ENCODE measurements at places on chromosomes 13 and 19.

GRCh38 chr13:29903996-29904395 lies 53.6 kb upstream of the UBL3 start:
- no peak for DNase-seq

DNA sequence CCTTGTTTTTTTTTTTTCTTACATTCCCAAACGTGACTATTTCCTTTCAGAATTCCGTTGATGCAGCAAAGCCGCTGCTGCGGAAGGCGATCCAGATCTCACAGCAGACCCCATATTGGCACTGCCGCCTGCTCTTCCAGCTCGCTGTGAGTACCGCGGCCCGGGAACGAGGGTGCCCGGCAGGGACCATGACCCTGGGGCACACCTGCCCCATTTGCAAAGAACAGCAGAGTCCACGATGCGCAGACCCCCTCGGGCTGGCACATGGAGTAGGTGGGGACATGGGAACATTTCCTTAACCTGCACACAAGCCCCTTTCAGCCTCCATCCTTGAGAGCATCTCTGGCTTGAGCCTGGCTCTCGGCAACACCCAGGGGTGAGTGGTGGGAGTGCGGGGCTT lies 16.5 kb downstream of the MAU2 start:
- no peak for DNase-seq

GRCh38 chr13:31769575-31769974 lies 30.2 kb downstream of the RXFP2 start:
- DNase-seq: no peak

DNA sequence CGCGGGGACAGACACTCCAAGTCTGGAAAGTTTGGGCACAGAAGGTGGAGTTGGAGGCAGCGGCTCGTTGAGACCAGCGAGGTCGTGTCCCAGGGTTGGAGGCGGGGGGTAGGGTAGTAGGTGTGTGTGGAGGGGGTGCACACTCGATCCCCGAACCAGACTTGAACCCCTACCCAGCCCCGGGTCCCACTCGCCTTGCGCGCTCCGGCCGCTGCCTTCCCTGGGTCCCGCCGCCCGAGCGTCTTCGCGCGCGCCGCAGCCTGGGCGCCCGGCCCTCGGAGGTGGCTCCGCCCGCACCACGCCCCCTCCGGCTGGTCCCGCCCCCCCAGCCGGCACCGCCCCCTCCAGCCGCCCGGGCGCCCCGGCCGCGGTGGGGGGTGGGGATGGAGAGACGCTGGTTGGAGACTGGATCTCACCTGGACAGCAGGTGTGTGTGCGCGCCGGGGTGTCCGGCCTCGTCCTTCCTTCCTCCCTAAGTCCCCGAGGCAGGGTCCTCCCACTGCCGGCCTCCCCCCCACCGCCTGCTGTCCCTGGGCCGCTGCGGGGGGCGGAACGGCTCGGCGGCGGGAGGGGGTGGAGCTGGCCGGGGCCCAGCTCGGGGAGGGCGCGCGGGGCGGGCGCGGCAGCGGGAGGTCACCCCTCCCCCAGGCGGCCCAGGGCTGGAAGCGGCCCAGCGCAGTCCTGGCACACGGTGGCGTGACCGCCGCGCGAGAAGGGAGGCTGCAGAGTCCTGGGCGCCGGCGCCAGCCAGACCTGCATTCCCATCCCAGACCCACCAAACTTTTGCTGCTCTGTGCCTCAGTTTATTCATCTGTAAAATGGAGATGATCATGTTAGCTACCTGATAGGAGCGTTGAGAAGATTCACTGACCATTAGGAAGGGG lies at the start of gene KANK2:
Gene KANK2, minus strand, starts transcription at position 255 of the 884 bp plus-strand sequence. CDS start 3,034 bp downstream, outside the sequence.
- no peak for DNase-seq

DNA sequence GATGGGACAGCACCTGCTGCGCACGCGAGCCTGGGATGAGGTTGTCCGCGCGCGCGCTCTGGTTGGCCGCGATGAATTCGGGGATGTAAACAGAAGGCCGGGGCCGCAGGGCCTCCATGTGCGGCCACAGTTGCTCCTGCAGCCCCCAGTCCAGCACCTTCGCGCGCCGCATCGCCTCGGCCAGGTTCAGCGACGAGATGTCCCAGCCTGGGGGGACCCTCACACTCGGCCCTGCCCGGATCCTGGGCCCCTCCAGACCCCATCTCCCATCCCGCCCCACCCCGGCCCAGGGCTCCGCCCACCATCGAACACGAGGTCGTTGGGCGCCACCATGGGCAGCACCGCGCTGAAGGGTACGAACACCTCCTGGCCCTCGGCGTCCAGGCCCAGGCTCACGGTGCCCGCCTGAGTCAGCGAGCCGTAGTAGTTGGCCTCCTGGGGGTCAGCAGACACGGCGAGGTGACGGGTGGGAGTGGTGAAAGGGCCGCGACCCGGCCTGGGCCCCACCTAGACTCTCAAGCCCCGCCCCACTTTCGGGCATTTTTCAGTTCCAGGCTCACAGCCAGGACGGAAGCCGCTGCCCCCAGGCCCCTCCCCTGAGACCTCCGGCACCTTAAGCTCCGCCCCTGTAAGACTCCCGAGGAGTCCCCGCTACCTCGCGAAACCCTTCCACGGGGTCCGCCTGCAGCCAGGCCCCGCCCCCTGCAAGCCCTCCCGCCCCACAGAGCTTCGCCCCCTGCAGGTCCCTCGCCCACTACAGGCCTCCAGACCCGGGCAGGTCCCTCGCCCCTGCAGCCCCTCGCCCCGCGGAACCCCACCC lies 1.1 kb downstream of the ISYNA1 start:
- DNase-seq: no peak

GRCh38 chr13:113468029-113468428 lies 14.7 kb upstream of the ADPRHL1 start:
- DNase-seq: no peak

DNA sequence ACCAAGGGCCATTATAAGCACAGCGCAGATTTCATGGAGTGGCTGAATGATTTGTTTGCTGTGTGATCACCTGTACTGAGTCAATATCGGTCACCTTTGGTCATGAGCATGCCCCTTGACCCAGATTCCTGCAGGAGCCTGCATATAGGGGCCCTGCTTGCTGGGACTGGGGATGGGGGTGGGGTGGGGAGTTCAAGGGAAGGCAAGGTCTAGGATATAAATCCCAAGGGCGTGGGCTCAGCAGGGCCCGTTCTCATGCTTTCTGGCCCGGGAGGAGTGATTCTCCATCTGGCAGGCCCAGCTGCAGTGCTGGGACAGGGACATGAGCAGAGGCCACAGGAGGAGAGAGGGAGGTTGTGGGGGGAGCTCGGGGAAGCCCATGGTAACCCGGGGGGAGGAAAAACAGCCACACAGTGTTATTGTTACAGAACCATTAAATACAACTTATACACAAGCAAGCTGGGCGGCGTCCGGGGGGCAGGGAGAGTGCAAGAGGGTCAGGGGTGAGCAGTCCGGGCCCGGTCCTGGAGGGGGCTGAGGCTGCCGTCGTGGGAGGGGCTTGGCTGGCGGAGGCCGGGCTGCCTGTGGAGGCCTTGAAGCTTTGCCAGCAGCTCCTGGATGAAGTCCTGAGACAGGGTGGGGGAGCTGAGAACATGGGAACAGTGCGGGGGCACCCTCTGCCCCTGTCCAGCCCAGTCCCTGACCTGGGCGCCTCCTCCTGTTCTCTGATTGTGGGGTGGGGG lies 5.2 kb downstream of the PPP1R14A start:
- no peak for DNase-seq

- peak; percentile 78 for DNase-seq
These were observed 16.0 kb upstream of the COLGALT1 start for GRCh38 chr19:17539238-17540117.

- DNase-seq: no peak
These were observed 10.8 kb downstream of the GYS1 start for GRCh38 chr19:48982280-48982679.

DNA sequence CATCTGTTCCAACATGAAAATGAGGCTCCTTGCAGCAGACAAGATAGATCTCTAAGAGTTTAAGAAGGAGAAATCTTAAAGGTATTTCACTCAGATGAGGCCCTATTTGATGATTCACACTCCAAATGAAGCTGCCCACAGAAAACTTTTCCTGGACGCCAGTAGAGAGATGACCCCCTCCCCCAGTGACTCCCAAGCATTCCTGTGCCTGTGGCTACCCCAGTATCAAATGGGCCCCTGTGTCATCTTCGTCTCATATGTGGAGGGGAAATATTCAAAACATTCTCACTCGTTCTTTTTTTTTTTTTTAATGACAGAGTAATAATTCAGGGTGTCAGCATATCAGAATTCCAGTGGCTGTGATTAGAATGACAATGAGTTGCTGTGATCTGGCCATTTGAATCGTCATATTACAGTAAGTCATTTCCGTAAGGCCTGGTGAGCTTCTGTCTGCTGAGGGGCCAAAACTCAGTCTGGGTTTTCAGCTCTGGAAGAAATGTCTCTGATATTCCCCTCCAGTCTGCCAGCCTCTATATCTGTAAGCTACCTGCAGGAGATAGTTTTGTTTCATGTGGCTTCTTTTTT lies 194.7 kb downstream of the URI1 start:
- DNase-seq: no peak

GRCh38 chr13:113114511-113115362 lies 7.9 kb upstream of the F10 start:
- no peak for DNase-seq

- DNase-seq: no peak
These were observed 1140.3 kb upstream of the SLC10A2 start for GRCh38 chr13:104206450-104207044.

DNA sequence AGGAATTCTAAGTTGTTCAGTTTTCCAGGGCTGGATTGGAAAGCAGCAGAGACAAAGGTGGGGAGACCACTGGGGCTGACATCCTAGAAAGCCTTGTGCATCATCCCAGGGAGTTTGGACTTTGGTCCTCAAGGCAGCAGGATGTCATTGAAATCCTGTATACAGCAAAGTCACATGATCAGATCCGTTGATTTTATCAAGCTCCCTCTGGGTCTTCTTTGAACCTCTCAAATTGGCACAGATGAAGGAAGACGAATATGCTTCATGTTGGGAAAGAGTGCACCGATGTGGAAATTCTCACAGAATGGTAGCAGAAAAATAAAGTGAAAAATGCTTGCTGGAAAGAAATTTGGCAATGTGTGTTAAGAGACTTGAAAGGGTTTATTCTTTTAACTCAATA lies 149.8 kb upstream of the TMTC4 start:
- DNase-seq: no peak

- DNase-seq: no peak
These were observed 10.2 kb downstream of the ENOX1 start for GRCh38 chr13:43776501-43777079.

DNA sequence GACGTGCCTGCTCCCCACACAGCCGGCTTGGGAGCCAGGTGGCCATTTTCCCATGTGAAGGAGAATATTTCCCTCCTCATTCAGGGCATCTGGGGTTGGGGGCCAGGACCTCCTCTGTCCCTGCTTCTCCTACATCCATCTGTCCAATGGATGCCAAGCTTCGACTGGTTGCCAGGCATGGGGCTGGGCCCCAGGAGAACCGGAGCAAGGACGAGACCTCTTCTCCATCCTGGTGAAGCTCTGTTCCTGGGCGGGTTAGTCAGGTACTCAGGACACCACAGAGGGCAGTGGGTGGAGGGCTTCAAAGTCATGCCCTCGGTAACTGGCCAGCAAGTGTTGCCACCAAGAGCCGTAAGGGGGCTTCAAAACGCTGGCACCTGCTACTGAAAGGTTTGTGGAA lies 22.3 kb upstream of the SLC15A1 start:
- DNase-seq: no peak

- no peak for DNase-seq
These were observed 174.6 kb downstream of the COL4A1 start for GRCh38 chr13:110132225-110132982.

DNA sequence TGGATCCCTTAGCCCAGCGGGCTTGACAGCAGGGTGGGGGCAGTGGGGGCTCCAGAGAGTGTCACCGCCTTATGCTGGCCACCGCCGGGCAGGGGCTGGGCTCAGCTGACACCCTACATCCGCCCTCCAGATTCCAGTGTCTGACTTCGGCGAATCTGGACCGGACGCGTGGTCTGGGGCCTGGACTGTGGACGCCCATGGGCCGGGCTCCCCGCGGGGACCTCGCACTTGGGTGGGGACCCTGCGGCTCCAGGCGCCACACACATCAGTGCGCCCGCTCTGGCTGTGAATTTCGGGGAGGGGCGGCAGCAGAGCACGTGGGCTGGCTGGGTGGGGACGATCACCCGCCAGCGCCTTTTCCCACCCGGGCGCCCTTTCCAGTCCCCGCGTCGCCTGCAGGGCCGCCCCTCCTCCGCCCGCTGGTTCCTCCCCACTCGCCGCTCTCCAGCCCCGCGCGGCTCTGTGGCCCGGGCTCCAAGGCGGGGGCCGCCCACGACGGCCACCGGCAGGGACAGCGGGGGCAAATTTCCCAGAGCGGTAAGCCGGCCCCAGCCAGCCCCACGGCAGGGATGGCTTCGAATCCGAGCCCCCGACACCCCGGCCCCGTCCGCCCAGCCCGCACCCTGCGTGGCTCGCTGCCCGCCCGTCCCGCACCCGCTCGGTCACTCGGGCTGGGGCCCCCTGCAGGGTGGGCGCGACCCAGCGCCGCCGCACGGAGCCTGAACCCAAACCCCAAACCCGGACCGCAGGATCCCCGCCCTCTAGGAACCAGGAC lies 23.3 kb upstream of the ZNF99 start:
- no peak for DNase-seq

- DNase-seq: no peak
These were observed 16.1 kb upstream of the MCF2L start for GRCh38 chr13:112952759-112953551.

DNA sequence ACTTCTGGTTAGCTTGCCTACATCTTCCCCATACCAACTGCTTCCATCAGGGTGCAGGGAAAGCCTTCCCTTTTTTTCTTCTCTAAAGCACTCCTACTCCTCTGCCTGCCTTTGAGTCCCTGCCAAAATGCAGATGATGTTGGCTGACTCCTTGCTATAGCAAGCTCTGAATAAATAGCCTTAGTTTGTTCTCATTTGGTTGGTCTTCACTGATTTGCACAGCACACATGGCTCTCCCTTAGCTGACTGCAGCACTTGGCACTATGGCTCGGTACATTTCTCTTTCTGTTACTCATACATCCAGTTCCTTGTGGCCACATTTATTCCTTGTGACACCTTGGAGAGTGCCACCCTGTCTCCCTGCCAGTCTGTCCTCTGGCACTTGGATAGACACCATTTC lies 249.8 kb downstream of the DCLK1 start:
- DNase-seq: no peak

- no peak for DNase-seq
These were observed 83.0 kb downstream of the POLR1D start for GRCh38 chr13:27704681-27705080.

- DNase-seq: no peak
These were observed 1.5 kb downstream of the ENOX1 start for GRCh38 chr13:43785261-43785649.

DNA sequence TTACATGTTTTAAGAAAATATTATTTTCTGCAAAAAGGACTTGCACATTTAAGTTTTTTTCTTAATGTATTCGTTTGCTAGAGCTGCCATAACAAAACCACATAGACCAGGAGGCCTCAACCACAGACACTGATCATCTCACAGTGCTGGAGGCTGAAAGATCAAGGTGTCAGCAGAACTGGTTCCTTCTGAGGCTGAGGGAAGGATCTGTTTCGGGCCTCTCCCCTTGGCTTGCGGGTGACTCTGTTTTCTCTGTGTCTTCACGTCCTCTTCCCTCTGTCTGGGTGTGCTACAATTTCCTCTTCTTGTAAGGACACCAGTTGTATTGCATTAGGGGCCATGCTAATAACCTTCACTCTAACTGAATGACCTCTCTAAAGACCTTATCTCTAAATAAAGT lies 364.2 kb downstream of the IRS2 start:
- peak; percentile 61 for DNase-seq

Data from SIG-M5 (cell line).